Motor neuron (in vitro differentiated cells): ENCODE measurements at places on chromosomes 16 and 17. TPM values are rescaled to one million over a fixed set of nuclear protein-coding genes. Genes with fewer than 3 reads are reported as not detected.

GRCh38 chr17:46782250-46782953 lies 36.1 kb downstream of the WNT3 start:
- no peak for ATAC-seq

DNA sequence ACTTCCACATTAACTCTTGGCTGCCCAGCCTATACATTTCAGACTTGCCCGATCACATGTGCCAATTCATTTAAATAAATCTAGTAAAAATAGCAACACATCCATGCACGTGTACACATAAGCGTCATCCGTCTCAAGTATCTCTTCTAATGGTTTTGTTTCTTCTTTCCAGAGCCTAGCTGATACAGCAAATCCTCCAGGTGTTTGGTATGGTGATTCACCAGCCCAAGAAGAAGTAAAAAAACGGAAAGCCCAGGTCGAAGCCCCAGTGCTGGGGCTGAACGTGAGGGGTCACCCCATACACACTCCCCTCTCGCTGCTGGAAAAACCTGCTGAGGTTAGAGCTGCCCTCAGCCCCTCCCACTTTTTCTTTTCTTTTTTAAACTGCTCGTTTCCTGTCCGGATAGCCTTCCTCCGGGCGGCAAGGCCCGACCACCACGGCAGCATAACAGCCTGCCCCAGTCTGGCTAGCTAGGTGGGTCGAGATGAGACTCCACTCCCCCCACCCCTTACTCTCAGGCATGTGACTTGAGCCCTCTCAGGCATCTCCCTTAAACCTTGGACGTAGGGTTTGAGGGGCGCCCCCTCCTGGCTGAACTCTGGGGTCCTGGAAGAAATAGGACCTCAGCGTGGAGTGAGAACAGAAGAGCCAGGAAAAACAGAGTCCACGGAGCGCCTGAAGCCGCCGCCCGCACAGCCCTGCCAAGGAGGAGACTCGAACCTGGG lies 13.9 kb upstream of the OR1F1 start:
- peak; percentile 6 for ATAC-seq

GOSR1 gene
- 27.6 and 30.7 TPM in 2 replicates for total RNA-seq

AGRP gene
- not detected in 2 replicates for total RNA-seq

SULT1A1 gene
- 3.6 and 5.0 TPM in 2 replicates for total RNA-seq

EVPL gene
- 0.14 and 0.62 TPM in 2 replicates for total RNA-seq

KRT28 gene
- not detected in 2 replicates for total RNA-seq

DNA sequence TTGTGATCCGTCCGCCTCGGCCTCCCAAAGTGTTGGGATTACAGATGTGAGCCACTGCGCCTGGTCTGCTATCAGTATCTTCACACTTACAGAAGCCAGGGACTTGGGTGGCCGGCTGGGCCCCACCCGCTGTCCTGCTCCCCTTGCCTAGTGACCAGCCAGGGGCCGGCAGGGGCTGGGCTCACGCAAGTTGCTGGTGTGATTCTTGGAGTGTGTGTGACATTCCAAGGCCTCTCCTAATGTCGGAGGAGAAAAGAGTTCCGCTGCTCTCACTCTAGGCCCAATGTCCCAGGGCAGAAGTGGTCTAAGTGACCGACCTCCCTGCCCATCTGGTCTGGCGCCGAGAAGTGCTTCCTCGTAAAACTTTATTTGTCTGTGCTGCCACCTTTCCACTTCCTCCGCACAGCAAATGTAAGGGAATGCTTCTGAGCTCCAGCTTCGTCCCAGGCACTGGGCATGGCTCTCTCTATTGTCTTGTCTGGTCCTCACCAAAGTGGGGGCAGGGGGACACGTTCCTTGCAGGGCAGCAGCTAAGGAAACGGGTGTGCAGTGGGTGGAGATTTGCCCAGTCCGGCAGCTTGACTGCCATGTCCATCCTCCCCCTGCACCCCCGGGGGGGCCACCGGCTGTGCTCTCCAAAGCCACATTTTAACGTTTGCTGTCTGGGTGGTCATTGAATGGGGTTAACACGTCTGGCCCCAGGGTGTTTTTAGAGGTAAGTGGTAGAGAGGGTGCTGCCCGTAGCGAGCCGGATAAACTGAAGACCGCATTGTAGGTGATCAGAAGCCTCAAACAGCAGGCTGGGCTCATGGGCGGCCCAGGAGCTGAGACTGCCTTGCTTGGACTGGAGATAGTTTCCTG lies 7.8 kb upstream of the GSE1 start:
- ATAC-seq, result no peak

DNA sequence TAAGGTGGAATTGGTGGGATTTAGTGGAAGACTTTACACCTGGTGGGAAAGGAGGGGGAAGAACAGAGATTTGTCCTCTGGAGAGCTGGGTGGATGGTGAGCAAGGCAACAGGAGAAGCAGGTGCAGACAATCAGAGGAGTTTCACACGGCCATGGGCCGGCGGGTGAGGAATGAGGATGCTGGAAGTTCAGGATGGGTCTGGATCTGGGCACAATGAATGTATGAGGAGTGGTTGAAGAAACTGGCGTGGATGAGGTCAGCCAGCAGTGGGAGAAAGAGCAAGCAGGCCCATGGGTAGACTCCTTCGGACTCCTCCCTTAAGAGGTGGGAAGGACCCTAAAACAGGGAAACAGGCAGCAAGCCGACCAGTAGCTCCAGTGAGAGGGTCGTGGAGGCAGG lies 10.1 kb upstream of the MNT start:
- no peak for ATAC-seq

DNA sequence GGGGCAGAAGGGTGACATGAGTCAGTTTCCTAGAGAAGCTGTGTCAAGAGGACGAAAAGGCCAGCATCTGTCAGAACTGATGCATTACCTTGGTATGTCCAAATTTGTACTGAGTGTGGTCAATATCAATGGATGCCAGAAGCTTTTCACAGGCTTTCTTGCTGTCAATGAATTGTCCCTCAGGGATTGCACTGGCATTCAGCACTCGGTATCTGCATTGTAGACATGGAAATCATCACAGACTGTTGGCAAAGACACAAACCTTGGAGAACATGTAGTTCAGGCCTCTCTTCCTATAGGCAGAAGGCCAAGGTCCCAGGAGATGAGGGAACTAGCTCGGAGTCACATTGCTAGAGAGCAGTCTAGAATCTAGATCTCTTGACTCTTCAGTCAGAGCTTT lies 16.6 kb downstream of the MYH3 start:
- ATAC-seq, result no peak

DNA sequence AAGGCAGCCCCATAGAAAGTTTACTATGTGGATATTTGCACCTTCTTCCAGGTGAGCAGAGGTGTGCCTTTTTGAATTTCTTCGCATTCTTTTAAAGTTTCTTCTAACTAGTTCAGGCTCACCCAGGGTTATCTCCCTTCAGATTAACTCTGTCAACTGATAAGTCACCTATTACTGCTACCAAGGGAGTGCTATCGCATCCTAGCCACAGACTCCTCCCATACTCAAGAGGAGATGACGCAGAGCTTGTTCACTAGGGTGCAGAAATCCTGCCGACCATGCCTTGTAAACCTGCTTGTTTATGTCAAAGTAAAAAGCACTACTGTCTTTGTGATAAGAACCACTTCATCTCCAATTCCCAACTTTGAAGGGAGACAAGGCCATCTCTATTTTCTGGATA lies 390.1 kb downstream of the RBFOX1 start:
- no peak for ATAC-seq

GAST gene
- total RNA-seq, result not detected in 2 replicates

IL21R gene
- 0.17 and 0.23 TPM in 2 replicates for total RNA-seq

GRCh38 chr16:27406511-27407128 lies 4.6 kb downstream of the IL21R start:
- ATAC-seq, result no peak
